ENCODE measurements at places on chromosomes 16 and 17.

- no peak for DNase-seq
Observed at GRCh38 chr17:80503921-80504320, 27.5 kb upstream of the NPTX1 start.

DNA sequence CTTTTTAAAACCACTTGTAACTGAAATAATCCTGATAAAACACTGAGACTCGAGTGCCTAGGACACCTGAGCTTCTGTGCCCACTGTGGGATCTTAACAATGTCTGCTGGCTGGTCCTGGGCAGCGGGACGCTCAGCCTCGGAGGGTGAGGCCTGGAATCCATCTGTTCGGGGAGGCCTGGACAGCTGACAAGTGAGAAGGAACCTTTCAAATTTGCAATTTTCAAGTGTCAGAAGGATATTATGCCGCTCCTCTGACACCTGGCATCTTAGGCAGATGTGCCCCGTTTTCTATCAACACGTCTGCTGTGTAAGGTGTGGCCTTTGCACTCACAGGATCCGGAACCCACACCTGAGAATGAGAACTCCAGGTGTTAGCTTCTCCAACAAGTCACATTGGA lies 33.1 kb upstream of the C16orf78 start:
- no peak for DNase-seq

GRCh38 chr17:17125136-17126084 lies 80.7 kb downstream of the PLD6 start:
- DNase-seq, result no peak

DNA sequence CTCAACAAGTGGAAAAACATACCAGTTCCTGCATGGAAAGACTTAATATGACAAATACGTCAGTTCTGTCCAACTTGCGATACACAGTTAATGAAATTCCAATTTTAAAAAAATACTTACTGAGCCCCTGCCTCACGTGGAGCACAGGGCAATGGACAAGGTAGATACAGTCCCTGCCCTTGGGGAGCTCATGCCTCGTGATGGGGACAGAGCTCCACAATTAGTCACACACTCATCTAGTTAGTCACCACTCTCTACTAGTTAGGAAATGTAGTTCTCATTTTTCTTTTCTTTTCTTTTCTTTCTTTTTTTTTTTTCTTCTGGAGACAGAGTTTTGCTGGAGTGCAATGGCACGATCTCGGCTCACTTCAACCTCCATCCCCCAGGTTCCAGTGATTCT lies 74.7 kb upstream of the CDH5 start:
- no peak for DNase-seq

GRCh38 chr16:2292221-2292620 lies 24.3 kb upstream of the RNPS1 start:
- DNase-seq, result no peak

GRCh38 chr17:45873728-45874127 lies 20.6 kb upstream of the MAPT start:
- DNase-seq, result no peak

DNA sequence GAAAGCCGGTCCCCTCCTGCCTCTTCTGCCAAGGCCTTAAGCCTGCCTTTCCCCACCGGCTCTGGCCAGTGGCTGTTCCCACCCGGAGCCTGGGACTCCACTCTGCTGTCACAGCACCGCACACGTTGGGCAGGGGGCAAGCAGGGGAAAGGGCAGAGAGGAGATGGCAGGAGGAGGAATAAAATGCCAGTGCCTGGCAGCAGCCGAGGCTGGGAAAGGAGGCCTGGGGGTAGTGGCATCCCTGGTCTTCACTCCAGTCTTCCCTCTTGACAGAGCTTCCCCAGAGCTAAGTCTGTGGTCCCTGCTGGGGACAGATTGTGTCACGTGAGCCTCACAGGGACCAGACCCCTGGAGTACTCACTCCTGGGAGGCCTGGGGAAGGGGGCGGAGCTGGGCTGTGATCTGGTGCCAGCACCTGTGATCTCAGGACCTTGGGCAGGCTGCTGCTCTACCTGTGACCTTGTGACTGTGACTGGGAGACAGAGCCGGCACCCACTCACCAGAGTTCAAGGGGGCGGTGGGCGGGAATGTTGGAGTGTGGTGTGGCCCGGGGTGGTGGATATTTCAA lies 97.2 kb upstream of the GSE1 start:
- DNase-seq, result no peak

- no peak for DNase-seq
Observed at GRCh38 chr17:44374306-44375195, 10.9 kb upstream of the FAM171A2 start.

DNA sequence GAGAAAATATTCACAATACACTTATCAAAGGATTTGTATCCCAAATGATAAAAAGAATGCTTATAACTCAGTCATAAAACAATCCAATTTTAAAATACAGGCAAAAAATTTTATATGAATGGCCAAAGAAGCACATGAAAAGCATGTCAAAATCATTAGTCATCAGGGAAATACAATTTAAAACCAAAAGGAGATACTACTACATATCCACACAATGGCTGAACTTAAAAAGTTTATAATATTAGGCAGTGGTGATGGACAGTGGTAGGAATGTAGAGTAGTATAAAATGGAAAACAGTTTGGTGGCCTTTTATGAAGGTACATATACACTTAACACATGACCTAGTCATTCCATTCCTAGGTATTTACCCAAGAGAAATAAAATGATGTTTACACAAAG lies 12.2 kb downstream of the CMC2 start:
- no peak for DNase-seq

DNA sequence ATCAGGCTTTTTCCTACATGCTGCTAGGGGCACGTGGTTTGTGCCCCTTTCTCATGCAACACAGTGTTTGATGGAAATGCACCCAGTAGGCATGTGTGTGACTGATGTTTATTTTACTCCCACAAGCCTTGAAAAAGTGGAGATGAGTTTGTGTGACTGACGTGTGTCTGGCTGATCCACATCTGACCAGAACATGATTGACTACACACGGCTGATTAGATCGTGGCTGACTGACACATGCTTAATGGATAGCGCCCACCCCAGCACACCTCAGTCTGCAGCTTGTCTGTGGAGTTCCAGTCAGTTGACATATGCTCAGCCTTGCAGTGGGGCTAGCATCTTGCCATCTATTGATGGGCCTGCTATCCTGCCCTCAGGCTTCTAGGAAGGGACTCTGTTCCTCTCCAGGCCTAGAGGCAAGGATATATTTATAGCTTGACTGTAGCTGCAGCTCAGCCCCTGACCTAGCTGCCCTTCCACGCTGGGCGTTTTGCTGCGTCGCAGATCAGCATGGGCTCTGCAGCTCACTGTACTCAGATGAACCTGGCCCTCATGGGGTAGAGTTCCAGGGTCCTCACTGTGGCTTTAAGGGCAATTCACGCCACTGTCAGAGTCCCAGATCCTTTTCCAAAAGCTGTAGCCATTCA lies 112.3 kb downstream of the HS3ST2 start:
- no peak for DNase-seq

DNA sequence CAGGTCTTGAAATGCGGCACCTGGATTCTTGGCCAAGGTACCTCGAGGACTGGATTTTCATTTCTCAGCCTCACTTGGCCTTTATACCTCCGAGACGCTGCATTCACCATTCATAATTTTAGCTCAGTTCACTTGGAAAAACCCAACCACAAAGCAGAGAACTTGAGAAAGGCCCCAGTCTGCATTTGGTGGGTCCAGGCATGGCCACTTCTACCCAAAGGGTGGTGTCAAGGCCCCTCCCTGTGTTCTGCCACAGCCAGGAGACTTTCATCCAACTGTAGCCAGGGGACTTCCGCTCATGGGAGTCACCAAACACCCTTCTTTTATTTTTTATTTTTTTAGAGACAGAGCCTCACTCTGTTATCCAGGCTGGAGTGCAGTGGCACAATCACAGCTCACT lies 14.7 kb upstream of the TVP23A start:
- no peak for DNase-seq

DNA sequence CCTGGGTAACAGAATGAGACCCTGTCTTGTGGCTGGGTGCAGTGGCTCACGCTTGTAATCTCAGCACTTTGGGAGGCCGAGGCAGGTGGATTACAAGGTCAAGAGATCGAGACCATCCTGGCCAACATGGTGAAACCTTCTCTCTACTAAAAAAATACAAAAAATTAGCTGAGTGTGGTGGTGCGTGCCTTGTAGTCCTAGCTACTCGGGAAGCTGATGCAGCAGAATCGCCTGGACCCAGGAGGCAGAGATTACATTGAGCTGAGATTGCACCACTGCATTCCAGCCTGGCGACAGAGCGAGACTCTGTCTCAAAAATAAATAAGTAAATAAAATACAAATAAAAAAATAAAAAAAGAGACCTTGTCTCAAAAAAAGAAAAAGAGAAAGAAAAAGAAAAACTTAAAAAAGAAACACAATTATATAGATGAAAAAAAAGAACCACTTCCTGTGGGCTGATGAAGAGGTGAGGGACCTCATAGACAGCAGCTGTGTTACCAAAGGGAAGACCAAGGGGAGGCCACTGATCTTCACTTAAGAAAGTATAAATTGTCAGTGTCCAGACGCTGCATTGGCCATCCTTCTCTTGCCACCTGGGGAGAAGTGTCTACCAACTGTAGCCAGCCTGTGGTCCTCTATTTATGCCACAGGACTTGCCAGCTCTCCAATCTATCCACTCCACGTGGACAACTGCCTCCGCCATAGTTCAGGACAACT lies 24.4 kb upstream of the SMG1 start:
- no peak for DNase-seq

GRCh38 chr17:74042744-74043486 lies 160.6 kb upstream of the RPL38 start:
- DNase-seq, result no peak

DNA sequence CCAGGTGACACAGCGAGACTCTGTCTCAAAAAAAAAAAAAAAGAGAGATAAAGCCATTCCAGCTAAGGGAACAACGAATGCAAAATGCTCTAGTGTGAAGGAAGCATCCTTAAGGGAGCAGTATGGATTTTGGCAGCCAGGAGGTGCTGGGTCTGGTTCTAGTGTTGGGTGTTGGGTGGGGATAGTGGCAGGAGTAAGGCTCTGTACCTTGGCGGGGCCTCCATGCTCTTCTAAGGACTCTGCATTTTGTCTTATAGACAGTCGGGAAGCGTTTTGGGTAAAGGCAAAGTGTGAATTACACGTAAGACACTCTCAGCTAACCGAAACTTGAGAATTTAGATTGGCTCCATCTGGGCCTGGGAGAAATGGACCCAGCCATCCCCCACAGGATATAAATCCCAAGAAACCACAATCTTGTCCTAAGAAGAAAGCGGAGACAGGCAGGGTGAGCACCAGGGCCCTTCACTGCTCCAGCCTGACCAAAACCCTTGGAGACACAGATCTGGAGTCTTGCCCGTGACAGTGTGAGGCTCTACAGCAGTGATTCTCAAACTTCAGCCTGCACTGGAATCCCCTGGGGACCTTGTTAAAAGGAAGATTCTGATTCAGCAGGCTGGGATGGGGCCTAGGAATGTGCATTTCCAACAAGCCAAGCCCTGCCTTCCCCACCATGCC lies 33.1 kb upstream of the PHB1 start:
- DNase-seq, result no peak

DNA sequence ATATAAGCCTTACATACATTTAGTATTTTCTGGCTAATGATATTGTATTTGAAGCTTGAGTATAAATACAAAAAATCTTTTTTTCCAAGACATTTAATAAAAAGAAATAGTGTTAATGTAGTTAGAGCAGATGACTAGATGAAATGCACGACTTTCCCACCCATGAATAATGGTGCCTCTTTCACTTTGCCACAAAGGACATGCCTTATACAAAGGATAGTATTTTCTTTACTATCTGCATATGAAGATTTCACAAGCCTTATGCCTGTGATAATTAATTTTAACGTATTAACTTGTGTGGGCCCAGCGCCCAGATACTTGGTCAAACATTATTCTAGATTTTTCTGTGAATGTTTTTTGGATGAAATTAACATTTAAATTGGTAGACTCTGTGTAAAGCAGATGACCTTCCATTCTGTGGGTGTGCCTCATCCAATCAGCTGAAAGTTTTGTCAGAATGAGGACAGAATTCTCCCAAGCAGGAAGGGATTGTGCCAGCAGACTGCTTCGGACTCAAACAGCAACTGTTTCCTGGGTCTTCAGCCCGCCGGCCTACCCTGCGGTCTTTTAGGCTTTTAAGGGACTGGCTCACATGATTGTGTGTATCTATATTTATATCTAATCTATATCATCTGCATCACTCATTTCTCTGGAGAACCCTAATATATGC lies 115.4 kb downstream of the USP22 start:
- no peak for DNase-seq

- DNase-seq, result no peak
Observed at GRCh38 chr17:39002991-39003715, 36.0 kb upstream of the FBXO47 start.

GRCh38 chr17:29215174-29215573 lies 31.5 kb upstream of the CRYBA1 start:
- DNase-seq, result no peak

GRCh38 chr17:8703001-8703400 lies 41.6 kb downstream of the CCDC42 start:
- DNase-seq, result no peak

GRCh38 chr17:46922487-46922803 lies 515 bp upstream of the GOSR2 start:
- no peak for DNase-seq

DNA sequence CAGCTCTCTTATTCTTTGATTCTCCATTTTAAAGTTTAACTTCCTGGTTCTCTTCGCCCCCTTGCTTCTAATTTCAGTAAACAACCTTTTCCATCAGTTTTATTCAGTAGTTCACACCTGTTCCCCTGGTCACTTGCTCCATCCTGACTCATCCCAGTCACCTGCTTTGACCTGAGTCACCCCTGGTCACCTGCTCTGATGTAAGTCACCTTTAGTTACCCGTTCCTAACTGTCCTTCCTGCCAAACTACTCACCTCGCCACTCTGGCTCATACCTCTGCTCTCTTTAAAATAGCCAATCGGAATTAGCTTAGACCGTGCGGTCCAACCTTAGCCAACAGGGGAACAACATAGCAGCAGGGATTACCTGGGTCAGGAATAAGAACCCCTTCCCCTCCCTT lies 4.7 kb upstream of the NLRC5 start:
- no peak for DNase-seq

DNA sequence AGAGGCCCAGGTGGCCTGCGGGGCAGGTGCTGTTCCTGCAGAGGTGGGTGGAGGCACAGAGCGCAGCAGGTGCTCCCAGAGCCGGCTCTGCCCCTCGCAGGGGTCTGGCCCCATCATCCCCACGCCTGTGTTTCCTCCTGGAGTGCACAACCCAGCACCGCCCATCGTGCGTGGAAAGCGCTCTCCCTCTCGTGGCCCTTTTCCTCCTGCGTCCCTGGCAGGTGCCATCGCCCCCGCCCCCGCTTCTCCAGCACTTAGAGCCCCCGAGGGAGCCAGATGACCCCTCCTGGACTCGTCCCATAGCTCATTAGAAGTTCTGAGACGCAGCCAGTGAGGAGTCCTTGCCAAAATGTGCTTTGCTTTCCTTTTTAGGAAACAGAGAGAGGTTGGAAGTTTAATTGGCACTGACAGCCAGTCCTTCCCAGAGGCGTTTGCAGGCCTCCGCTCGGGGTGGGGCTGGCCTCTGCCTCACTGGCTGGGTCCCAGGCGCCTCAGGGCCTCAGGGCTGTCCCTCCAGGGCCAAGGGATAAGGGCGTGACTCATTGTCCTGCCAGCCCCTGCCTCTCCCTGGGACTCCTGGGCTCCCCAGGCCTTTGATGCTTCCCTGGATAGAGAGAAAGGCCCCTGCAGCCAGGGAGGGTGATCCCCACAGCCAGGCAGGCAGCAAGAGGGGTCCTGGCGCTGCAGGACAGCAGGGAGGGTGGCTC lies 32.2 kb upstream of the CHMP6 start:
- DNase-seq, result no peak

GRCh38 chr17:65455972-65456343 lies 105.5 kb downstream of the AXIN2 start:
- DNase-seq, result no peak

All from stimulated activated CD8-positive, alpha-beta memory T cell treated with anti-CD3 and anti-CD28 coated beads, Interleukin-7, amount 100 ng/mL, for 1 hour (primary cell).